ENCODE measurements at places on chromosomes 5 and 9. TPM values are rescaled to one million over a fixed set of nuclear protein-coding genes. Genes with fewer than 3 reads are reported as not detected.

DNA sequence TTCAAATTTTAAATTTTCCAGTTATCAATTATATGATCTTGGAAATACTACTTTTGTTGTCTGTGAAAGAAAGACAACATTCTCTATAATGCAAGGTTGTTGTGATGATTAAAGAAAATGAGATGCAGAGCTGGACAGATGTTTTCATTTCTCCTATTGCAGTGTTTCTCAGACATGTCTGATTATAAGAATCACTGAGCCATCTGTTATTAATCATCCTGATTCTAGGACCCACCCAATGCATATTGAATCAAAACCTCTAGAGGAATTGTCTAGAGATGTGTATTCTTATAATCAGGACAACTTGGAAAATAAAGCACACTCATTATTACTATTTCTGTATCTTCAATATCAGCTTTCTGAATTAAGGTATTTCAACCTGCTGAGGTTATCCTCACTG lies 121.1 kb upstream of the ASTN2 start:
- no peaks in the 10 kb centered on the region for H3K4me1 ChIP-seq
- H3K27ac ChIP-seq: no peak overlapping the region
- no peaks in the 10 kb centered on the region for H3K36me3 ChIP-seq
- no peaks in the 10 kb centered on the region for H3K27me3 ChIP-seq
- H3K4me3 ChIP-seq: no peak overlapping the region
- DNase-seq: no peak

DNA sequence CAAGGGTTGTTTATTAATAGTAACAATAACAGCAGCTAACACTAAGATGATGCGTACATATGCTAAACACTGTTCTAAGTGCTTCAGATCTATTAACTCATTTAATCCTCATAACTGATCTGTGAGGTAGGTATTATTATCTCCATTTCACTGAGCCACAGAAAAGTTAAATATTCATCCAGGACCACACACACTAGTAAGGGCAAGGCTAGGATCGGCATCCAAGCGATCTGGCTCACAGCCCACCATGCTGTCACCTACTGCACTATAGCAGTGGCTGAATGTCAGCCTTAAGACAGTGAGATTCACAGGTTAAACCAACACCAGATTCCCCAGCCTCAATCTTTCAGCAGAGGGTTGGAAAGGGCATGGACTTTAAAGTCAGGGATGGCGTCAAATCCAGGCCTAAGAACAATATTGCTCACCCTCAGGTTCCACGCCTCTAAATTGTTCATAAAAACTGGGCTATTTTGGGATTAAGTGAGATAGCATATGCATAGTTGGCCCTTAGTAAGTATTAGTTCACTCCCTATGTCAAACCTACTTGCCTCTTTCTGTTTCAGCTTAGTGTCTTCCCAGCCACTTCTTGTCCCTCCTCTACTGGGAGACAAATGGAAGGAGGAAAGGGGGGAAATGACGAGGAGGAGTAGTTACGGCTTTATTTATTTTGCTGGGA lies 150.8 kb downstream of the MAPKAP1 start:
- H3K36me3 ChIP-seq: no peaks in the 10 kb centered on the region
- H3K27ac ChIP-seq: no peak overlapping the region
- DNase-seq: no peak

Gene GMCL2
- polyA plus RNA-seq: 0.03 TPM

Gene PCDHGA7
- polyA plus RNA-seq: 0.13 TPM

DNA sequence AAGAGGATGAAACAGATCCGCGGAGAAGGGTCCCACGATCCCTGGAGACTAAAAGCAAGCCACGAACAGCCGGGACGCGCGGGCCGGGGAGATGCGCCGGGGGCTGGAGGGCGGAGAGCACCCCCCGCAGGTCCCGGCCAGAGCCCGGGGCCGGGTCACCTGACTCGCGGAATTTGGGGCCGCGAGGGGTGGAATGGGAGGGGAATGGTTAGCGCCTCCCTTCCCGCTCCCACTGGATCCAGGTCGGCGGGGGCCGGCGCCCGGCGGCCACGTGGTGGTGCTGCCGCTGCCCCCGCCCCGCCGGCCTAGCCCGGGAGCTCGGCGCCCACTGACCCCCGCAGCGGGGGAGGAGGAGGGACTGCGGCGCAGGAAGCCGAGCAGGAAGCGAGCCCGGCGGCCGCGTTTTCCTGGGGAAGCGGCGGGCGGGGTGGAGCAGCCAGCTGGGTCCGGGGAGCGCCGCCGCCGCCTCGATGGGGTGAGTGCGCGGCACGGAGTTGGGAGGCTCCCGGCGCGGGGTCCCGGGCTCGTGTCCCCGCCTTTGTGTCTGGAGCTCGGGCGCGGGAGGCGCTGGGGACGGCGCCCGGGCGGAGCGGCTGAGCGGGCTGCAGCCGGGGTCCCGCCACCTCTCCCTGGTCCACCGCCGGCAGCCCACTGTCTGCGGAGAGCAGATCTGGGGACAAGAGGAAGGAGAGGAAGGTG lies at the start of gene RAI14:
Gene RAI14, plus strand, starts transcription at position 328 of the 699 bp plus-strand sequence. CDS start 30,592 bp downstream, outside the sequence.
- DNase-seq: peak; percentile 41
- peak within 1 kb of the TSS; percentile 44 for H3K27ac ChIP-seq
- peak within 1 kb of the TSS; percentile 88 for H3K4me3 ChIP-seq
- peaks cover 4% of the 10 kb centered on the region for H3K27me3 ChIP-seq
- H3K4me1 ChIP-seq: peaks cover 25% of the 10 kb centered on the region

DNA sequence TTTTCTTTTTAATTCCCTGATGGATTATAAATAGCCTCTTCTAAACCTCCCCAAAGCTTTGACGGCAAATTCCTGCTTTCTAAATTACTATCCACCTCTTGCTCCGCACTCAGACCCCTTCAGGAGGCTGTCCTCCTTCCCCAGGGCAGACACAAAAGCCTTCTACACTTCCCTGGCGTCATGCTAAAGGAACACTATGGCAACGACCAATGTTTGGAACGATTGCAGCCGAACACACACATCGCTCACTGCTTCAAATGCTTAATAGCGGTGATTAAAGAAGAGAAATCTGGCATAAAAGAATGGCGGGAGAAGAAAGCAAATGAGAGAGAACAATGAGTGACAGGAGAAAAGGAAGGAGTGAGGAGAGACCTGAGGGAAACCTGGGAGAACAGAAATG lies 297.3 kb downstream of the MLLT3 start:
- no peak overlapping the region for H3K4me3 ChIP-seq
- no peak overlapping the region for H3K27ac ChIP-seq
- H3K4me1 ChIP-seq: no peaks in the 10 kb centered on the region
- DNase-seq: no peak
- peaks cover 11% of the 10 kb centered on the region for H3K27me3 ChIP-seq

Gene PDE8B
- 0.16 TPM for polyA plus RNA-seq

Gene ZNF454
- 0.16 TPM for polyA plus RNA-seq

Gene IL31RA
- 0.05 TPM for polyA plus RNA-seq

GRCh38 chr5:65856520-65856919 lies 69.9 kb upstream of the ERBIN start:
- H3K4me3 ChIP-seq: no peak overlapping the region
- DNase-seq: no peak
- H3K27ac ChIP-seq: no peak overlapping the region

DNA sequence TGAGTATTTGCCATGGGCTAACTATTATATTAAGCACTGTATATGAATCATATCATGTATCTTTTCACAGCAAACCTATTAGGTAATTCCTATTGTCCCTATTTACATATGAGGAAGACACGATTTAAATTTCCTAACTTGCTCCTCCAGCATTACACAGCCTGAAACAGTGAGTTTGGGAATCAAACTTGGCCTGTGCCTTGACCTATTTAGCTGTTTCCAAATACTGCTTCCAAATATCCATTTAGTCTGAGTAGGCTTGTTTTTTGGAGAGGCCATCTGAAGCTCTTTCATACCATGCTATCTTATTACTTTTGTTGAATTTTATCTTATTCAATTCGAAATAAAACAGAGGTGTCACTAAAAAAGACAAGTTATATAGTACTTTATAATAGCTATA lies 447.3 kb upstream of the MPDZ start:
- no peaks in the 10 kb centered on the region for H3K36me3 ChIP-seq
- H3K27me3 ChIP-seq: no peaks in the 10 kb centered on the region
- H3K4me1 ChIP-seq: no peaks in the 10 kb centered on the region
- no peak overlapping the region for H3K27ac ChIP-seq
- no peak for DNase-seq
- H3K4me3 ChIP-seq: no peak overlapping the region

DNA sequence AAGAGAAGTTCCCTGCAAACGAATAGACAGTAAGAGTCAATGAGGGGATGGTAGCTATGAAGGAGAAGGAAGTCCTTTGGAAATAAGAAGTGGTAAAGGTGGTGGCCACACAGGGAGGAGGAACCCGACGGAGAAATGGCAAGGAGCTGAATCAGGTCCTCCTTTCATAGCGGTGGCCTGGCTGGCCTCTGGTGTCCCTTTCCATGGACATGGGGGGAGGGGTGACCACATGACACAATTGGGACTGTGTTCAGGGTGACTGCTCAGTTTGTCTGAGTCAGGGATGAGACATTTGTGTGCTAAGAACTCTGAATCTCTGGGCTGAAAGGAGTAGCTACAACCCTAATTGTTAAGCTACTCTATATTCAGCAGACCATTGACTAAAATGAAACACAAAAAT lies 28.7 kb upstream of the TIMD4 start:
- H3K27ac ChIP-seq: no peak overlapping the region
- H3K4me1 ChIP-seq: no peaks in the 10 kb centered on the region
- DNase-seq: peak; percentile 7
- H3K27me3 ChIP-seq: no peaks in the 10 kb centered on the region
- no peak overlapping the region for H3K4me3 ChIP-seq
